Fibroblast of lung (primary cell): ENCODE measurements at places on chromosomes 12 and 14. TPM values are rescaled to one million over a fixed set of nuclear protein-coding genes. Genes with fewer than 3 reads are reported as not detected.

- DNase-seq = no peak
Observed at GRCh38 chr12:15037091-15037687, 64.3 kb downstream of the PDE6H start.

- DNase-seq = no peak
Observed at GRCh38 chr12:125061229-125061628, 4.0 kb upstream of the AACS start.

GRCh38 chr14:76984297-76984696, 44.2 kb downstream of the IRF2BPL start:
- no peak for DNase-seq

The PARP2 gene
- 16.9 and 28.7 TPM in 2 replicates for polyA plus RNA-seq

DNA sequence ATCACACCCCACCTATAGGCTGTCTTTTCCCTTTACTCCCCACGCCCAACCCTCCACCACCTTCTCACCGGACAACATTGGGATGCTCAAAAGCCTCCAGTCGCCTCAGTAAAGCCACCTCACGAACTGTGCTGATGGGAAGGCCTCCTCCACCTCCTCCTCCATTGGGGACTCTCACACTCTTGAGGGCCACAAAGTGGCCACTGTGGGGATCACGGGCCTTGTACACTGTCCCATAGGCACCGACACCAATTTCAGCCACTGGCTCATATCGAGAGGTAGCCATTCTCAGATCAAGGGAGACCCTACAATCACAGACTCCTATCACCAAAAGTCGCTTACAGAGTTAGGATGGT, 700 bp downstream of the CDK4 start:
- no peak for DNase-seq

DNA sequence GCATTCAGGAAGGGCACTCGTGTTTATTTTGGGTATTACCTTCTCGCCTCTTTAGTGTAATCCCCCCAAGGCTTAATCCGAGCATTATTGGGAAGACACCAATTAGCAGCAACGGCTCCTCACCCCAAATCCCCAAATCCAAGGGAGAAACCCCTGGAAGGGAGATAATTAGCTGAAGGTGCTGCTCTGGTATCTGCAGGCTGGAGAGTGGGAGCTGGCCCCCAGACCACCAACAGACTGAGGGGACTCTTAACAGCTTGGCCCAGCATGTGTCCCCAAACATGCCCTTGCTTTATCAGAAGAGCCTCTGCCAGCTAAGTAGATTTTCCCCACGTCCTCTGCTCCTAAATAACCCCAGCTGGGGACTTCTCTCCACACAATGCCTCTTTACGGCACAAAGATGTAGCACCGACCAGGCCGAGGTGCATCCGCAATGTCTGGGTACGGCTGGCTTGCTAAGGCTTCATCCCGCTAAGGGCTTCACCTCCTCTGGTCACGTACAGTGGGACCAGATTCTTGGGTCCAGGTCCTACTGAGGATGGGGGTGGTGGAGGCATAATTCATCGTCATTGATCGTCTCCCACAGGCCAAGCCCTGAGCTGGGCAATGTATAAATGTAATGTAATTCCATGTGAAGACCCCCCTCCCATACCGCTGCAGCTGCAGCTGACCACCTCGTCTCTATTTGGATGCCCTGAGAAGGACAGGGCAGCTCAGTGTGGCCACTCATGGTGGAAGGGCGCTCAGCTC, 123.7 kb upstream of the GSC start:
- DNase-seq = no peak

DNA sequence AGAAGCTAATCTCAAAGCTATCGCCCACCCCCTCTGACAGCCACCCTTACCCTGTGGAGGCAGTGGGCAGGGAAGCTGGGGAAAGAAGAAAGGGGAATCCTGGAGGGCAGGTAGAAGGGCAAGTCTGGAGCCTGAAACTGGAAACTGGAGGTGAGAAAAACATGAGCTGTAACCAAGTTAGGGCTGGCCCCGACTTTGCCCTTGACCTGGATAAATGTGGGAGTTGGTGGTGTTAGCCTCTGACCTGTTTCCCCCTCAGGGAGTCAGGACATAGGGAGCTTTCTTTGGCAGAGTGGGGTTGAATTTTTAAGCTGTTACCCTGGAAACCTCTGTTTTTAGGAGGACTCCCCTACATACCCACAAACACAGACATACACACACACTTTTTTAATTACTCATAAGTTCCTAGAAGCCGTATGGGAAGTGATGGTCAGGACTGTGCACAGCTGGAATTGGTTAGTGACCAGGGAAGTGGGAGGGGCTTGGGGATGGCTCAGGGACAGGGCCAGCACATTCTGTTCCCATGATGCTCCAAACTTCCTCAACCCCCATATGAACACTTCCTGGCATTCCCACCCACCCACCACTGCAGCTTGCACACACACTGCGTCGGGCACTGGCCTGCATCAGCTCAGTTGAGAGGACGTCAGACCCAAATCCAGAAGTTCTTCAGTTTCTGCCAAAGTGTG, 5.0 kb upstream of the MMP19 start:
- DNase-seq = peak; percentile 99

DNA sequence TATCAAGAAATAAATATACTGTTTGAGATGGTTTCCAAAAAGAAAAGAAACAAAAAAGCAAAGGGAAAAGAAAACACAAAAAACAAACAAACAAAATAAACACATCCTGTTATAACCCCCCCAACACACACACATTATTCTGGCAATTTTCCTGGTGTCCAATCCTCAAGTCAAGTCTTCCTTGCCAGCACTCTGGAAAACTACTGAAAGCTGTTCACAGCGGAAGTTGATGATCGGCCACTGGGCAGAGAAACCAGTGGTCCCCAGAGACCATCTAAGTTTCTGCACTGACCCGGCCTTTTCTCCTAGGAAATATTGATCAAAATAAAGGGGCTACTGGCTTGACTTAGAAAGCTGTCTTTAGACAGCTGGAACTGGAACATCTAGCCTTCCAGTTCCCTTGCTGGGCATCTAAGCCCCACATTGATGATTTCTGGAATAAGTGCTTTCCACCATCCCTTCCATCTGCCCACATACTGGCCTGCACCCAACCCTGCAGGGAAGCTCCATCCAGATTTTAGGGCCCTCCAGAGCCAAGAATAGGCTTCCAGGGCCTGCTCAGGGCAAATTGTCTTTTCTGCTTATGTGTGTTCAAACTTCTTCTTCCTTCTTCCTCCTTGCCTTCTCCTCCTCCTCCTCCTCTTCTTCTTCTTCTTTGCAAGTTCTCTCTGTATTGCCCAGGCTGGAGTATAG, 11.6 kb upstream of the PPP1CC start:
- no peak for DNase-seq

The CLEC12A gene
- polyA plus RNA-seq = not detected in 2 replicates

DNA sequence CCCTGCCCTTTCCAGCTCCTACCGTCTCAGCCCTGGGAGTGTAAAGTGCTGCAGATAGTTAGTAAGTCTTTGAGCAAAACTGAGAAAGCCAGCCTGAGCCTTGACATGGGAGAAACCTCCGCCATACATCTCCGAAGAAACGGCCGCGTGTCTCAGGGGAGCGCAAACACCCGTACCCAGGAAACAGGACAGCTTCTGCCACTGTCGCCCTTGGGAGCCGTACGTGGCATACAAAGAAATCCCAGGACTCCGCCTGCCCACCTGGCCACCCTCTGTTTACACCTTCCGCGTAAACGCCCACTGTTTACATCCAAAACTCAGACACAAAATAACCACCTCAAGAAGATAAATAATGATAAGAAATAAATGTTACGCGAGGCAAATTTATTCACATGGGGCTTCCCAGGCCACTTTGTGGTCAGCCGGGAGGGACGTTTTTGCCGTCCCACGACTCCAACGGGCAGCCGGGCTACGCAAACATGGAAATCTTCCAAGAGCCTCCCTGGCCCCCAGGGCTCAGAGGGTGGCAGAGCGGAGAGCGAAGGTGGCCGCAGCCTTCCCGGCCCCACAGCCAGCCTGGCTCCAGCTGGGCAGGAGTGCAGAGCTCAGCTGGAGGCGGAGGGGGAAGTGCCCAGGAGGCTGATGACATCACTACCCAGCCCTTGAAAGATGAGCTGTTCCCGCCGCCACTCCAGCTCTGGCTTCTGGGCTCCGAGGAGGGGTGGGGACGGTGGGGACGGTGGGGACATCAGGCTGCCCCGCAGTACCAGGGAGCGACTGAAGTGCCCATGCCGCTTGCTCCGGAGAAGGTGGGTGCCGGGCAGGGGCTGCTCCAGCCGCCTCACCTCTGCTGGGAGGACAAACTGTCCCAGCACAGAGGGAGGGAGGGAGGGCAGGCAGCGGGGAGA, at the start of gene BDKRB2:
Gene BDKRB2, plus strand, starts transcription at position 689 of the 908 bp plus-strand sequence. CDS start 32,269 bp downstream, outside the sequence.
- peak; percentile 79 for DNase-seq

- DNase-seq = no peak
Observed at GRCh38 chr14:77098529-77099353, 683 bp downstream of the CIPC start.

DNA sequence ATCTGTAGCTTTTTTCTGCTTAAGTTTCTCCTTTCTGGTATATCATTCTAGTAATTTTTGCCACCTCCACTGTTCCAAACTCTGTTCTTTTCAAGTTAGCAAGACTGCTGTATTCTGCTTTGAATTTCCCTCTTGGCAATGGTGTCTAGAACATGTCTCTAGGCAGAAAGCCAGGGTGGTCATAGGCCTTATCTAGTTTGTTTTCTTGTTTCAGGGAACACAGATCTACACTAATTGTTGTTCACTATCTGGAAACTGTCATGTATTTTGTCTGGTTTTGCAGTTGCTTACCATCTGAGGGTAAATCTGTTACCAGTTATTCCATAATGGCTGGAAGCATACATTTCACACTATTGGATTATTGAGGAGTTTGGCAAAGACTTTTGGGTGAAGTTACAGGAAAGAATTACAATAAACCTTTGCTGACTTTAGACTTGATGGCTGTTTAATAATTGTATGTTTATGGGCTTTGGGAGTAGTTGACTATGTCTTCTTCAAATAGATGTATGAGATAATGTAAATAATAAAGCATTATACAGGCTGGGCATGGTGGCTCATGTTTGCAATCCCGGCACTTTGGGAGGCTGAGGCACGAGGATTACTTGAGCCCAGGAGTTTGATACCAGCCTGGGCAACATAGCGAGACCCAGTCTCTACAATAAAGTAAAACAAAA, 41.4 kb downstream of the FUT8 start:
- no peak for DNase-seq

DNA sequence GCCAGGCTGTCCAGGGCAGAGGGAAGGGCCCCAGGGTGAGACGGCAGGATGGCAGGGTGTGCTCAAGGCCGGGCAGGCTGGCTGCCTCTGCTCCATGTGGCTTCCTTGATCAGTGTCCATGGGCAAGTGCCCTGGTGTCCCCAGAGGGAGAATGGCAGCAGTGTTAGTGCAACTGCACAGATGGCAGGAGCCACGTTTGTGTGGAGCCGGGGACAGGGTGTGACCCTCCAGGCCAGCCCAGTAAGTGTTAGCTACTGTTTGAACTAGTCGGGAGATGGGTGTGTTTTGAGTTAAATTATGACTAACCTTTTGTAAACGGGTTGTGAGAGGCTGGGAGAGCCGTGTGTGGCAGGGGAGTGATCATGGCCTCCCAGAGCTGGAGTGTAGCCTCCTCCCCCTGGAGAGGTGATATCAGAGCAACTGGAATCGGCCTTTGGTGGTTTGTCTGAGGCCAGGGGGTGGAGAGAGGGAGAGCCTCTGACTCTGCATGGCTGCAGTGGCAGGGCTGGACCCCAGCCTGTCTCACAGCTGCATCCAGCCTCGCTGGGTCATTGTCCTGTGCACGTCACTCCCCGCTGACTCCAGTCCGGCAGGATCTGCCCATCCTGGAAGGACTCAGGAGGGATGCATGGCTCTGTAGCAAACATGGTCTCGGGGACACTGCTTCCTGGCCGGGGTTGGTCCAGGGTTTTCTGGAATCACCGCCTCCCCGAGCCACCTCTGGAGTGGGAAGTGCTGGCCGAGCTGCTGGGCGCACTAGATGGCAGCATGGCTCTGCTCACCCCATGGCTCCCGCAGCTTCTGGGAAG, 27.8 kb downstream of the AACS start:
- peak; percentile 59 for DNase-seq

The PTMS gene
- 269 and 312 TPM in 2 replicates for polyA plus RNA-seq

The LAG3 gene
- 0.09 and 0.17 TPM in 2 replicates for polyA plus RNA-seq

- no peak for DNase-seq
Observed at GRCh38 chr12:117403586-117404139, 42.2 kb upstream of the NOS1 start.

DNA sequence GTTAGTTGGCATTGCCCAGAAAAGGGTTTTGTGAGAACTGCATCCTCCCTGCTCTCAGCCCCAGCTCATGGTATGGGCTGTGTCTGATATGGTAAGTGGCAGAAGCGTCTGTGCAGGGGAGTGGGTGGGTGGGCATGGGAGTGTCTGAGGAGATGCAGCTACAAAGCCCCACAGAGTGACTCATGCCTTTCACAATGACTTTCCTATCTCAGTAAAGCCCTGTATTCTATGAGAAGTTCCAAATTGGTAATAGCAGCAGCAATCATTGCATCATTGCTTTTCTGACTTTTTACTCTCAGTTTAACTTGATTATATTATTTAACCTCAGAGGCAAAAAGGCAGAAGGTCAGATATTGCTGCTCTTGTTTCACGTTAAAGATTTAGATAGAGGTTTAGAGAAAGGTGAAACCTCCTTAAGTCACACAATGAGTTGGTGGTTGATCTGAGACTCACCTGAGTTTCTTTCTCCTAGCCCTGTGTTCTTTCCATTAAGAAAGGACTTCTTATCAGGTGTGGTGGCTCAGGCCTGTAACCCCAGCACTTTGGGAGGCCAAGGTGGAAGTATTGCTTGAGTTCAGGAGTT, 171.7 kb downstream of the SLC5A8 start:
- peak; percentile 24 for DNase-seq

- no peak for DNase-seq
Observed at GRCh38 chr12:121986489-121987245, 35.0 kb upstream of the BCL7A start.

- peak; percentile 72 for DNase-seq
Observed at GRCh38 chr12:122917507-122918121, 21.7 kb upstream of the VPS37B start.

The PHETA1 gene
- polyA plus RNA-seq = 2.6 and 3.4 TPM in 2 replicates

The CCNT1 gene
- polyA plus RNA-seq = 15.5 and 20.4 TPM in 2 replicates

The NXPH4 gene
- 0.30 and 1.9 TPM in 2 replicates for polyA plus RNA-seq

The KRT75 gene
- not detected in 2 replicates for polyA plus RNA-seq

- DNase-seq = no peak
Observed at GRCh38 chr12:108635997-108636808, 2.5 kb upstream of the SELPLG start.

The FAM90A1 gene
- polyA plus RNA-seq = 0.05 and 0.08 TPM in 2 replicates

DNA sequence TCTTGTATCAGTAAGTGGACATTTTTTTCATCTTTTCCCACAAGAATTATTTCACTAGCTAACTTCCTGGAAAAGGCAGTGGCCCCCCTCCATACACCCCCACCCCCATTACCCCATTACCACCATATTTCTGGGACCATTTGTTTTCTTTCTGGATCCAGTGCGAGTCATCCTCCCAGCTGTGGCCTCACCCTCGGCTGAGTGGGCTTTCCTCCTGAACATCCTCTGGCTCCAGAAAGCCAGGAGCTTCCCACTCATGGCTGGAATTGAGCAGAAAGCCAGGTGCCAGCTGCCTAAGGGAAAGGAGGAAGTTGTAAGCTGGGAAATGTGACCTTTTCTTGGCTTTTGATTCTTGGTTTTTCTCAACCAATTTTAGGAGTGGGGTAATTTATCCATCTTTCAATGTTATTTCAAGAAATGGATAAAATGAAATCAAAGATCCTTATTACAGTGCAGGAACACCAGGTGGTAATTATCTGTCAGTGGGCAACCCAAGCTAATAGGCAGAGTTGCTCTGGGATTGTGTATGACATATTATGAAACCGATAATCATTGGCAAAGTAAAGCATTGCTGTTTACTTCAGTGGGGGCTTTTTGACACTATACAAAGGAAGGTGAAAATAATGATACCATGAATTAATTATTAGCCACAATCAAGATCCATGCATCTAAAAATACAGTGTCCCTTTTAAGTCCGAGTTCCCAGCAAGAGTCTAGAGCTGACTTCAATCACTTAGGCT, 124.6 kb downstream of the KICS2 start:
- peak; percentile 35 for DNase-seq
